ENCODE measurements at places on chromosomes 5 and 9.

- DNase-seq = no peak
Measured at GRCh38 chr9:131282688-131283422, 6.5 kb upstream of the FAM78A start.

DNA sequence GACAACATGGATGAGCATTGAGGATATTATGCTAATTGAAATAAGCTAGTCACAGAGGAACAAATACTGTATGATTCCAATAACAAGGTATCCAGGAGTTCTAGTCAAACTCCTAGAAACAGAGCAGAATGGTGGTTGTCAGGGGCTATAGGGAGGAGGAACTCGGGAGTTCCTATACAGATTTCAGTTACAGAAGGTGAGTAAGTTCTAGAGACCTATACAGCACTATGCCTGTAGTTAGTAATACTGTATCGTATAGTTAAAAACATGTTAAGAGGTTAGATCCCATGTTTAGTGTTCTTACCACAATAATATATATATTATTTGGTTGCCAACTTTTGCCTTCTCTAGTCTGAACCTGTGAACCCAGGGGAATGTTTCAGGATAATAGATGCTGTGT, 7.9 kb upstream of the OXCT1 start:
- DNase-seq = no peak

DNA sequence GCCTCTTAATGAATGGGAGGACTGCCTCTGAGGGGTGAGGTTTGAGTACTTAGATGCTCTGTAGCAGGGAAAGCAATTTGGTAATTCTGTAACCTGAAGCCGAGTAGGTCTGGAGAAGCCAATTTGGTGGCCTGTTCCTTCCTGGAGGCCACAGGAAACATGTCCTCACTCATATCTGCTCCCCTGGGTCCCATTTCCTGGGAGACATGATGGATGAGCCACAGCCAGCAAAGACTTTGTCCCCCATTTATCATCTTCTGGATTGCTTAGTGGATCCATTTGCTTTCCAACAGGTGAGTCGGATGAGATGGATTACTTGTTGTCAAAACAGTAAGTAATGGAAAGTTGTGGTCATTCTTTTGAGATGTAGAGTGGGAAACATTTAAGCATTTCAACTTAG, 99.8 kb upstream of the KLF9 start:
- DNase-seq = no peak

- DNase-seq = no peak
Measured at GRCh38 chr5:60332244-60333004, 367.5 kb downstream of the DEPDC1B start.

GRCh38 chr5:129377504-129377903, 82.6 kb upstream of the ADAMTS19 start:
- DNase-seq = no peak

GRCh38 chr5:90182726-90183125, 226.8 kb downstream of the CETN3 start:
- DNase-seq = no peak

- no peak for DNase-seq
Measured at GRCh38 chr5:145965804-145966203, 29.4 kb downstream of the SH3RF2 start.

DNA sequence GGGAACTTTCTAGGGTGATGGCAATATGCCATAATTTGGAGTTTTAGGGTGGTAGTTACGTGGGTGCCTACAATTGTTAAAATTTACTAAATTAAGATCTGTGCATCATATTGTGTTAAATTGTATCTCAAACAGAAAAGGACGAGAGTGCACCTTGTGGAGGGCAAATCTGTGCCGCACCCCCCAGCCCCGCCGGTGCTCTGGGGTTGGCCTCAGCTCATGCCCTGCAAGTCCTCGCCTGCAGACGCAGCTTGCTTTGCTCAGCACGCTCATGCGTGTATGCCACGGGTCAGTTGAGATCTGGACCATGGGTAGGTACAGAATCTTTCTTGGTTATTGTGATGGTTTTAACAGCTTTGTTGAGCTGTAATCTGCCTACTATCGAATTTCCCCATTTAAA, 33.7 kb upstream of the FCN1 start:
- no peak for DNase-seq

DNA sequence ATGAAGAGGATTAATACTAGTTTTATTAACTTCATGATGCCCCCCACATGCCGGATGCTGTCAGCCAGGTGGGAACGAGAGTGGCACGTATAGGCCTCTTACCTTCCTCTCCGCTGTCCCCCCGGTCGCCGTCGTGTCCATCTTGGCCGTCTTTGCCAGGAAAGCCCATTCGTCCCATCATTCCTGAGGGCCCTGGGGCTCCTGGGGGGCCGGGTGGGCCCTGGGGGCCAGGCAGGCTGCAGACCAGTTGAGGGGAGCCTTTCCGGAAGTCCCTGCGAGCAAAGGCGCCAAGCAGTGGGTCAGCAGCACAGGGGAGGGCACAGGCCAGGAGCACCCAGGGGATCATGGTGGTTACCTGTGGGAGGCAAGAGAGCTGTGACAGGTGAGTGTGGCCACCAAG, 15.8 kb downstream of the C1QTNF2 start:
- DNase-seq = no peak

DNA sequence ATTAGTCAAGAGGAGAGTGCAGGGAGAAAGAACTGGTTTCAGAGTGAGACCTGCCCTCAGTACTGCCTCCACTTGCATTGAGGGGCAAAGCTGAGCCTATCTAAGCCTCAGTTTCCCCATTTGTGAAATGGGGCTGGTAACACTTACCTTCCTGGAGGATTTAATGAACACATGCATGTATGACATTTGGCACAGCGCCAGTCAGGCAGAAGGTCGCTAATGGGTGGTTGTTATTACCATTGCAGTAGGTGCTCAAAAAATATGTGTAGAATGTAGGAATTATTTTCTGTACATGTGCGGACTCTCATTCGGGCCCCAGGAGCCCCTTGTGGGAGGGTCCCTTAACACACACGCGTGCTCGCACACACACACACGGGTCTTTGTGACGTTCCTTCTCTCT, 10.9 kb downstream of the FAT2 start:
- no peak for DNase-seq

DNA sequence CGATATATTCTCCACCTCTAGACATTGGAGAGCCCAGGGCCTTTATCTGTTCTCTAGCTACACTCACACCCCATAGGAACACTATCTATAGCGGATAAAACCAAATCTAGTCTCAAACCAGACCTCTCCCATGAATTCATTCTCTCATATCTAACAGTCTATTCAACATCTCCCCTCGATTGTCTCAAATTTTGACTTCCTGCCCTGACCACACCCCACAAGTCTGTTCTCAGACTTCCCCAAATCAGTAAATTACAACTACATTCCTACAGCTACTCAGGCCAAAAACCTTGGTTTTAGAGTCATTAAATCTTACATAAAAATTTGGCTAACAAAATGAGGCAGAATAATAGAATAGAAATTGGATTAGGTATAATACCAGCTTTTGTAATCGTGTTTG, 12.5 kb upstream of the SLC1A3 start:
- DNase-seq = no peak

GRCh38 chr9:22105005-22105722, 96.1 kb upstream of the CDKN2B start:
- no peak for DNase-seq

GRCh38 chr5:78509884-78510769, 138.4 kb downstream of the LHFPL2 start:
- no peak for DNase-seq

DNA sequence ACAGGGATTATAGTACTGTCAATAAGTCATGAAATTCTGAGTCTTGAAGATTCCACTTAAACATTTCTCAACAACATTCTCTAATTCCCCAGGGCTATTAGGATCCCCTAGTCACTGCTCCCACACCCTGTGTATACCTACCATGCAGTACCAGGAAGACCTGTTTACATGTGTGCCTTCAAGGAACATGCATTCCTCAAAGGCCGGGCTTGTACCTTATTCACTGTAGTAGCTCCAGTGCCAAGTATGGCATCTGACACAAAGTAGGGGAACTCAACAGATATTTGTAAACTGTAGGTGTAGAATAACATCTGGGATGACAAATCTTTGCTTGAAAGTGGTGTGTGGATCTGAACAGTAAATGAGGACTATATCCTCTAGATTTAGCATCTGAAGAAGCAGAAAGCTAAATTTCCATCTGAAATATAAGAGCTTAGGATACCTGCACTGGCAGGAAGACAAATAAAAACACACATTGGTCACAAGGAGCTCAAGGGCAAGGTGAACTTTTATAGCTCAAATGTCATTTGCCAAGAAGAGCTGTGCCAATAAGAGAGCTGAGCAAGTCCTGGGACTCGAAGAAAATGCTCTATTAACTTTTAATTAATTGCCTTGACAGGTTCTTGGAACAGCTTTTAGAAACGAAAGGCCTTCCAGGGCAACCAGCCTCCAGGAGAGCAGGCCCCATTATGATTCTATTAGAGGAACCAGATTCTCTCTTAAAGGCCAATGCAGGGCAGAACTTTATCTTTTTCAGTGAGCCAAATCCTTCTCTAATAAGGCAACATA, 52.3 kb upstream of the MYOT start:
- no peak for DNase-seq

DNA sequence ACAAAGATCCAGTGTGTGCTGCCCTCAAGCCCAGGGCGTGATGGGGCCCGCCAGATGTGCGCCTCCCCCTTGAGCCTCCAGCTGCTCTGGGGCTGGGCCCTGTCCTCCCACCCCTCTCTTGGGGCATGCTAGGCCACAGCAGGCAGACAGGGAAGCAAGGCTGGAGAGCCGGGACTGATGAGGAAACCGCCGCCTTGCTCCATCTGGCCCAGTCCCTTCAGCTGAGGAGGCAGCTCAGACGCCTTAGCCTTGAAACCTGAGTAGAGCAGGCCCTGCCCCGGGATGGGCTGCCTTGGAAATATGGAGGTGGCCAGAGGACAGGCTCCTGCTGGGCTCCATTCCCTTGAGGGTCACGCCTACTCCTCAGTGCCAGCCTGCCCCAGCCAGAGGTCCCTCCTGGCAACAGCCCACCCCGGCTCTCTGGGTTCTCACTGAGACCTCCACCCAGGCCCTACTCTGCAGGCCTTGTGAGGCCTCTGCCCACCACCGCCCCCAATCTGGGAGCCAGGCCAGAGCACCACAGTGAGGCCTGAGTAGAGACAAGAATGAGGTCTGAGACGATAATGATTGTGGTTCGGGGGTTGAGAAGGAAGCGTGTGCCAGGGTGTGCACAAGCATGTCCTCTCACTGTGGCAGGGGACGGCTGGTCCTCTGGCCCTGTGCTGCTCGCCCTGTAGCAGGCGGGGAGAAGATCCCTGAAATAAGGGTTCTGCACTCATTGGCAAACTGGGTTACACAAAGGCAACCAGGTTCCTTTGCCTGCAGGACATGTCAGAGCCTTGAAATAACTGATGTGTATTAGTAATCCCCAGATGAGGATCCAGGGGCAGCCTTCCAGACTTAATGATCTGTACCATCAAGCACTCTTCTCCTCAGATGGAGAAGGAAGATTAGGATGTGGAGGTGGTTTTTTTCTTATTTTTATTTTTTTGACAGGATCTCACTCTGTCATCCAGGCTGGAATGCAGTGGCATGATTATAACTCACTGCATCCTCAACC, 30.9 kb downstream of the CXXC5 start:
- no peak for DNase-seq

GRCh38 chr5:175564716-175565115, 86.4 kb downstream of the SFXN1 start:
- no peak for DNase-seq

DNA sequence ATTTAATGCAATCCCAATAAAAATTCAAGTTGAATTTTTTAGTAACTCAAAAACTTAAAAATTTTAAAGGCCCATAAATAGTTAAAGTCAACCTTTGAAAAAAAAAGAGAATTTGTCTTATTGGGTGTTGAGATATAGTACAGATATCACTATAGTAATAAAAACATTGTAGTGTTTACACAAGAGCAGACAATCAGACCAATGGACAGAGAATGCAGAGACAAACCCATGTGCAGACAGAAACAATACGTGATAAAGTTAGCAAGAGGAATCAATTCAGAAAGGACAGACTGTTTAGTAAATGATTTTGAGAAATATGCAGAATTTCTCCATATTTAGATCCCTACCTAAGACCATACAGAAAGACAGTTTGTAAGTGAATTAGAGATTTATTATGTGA, 33.9 kb downstream of the GOLGA1 start:
- no peak for DNase-seq

DNA sequence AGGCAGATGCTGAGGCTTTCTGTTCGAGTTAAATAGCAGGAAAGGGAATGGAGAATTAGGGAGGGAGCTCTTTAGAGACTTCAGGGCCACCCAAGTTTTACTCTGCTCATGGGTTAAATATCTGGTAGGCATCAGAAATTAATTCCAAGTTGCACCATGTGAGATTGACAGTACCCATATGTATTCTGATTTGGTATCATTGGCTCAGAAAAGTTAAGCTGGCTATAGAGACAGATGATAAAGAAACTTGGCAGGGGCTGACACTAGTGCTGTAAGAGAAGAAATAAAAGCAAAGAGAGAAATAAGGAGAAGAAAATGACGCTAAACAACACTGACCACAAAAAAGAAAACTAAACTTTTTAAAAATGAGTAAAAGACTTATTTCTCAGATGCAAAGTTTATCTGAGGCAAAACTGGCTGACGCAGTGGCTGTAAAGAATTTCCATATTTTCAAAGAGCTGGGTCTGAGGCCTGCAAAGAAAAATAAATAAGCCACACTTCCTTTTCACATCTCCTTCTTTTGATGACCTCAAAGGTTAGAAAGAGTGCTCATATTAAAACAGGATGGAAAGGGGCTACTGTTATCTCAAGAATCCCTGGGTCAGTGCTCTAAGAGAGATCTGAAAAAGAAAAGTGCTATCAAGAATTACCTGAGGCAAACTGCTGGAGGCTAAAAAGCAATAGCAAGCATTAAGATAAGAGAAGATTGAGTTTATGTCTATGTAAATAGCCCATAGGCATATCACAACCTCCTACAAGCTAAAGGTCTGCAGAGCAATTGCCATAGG, 399.0 kb upstream of the MEF2C start:
- no peak for DNase-seq

GRCh38 chr5:169647566-169647965, 10.5 kb downstream of the DOCK2 start:
- no peak for DNase-seq

GRCh38 chr9:88936668-88937067, 54.6 kb upstream of the S1PR3 start:
- DNase-seq = no peak

DNA sequence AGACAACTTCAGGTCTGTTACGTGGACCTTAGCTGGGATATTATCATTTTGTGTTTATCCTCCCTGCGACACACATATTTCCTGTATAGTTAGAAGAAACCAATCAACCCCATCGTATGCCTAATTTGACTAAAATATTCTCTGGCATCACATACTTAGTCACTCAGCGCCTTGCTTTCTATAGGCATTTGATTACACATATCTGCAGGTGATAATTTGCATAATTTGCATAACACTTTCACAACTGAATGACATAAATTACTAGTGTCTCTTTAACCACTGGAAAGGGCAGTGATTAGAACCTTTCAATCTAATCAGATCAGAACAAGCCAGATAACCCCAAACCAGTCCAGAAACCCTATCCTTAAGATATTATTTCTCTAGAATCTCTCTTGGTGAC, 390.2 kb downstream of the TLR4 start:
- DNase-seq = no peak

GRCh38 chr9:124790801-124791505, 14.0 kb downstream of the OLFML2A start:
- no peak for DNase-seq

All from AG09319 (cell line).